ENCODE measurements at places on chromosomes 1 and 21. TPM values are rescaled to one million over a fixed set of nuclear protein-coding genes. Genes with fewer than 3 reads are reported as not detected.

DNA sequence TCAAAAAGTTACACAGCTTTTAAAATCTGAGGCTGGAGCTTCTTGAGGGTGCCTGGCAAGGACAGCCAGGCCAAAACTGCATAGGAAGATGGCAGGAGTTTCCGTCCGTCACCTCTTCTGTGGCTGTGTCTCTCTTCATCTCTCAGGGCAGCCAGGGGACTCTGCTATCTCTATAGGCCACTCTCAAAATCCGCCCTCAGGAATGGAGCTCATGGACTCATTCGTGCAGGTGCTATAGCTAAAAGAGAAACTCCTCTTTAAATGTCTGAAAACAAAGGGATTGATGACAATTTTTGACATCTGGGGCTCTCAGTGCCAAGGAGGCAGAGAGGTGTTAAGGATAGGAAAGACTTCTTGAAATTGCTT lies 27.2 kb downstream of the OVAAL start:
- DNase-seq: no peak

GRCh38 chr1:31771891-31772668 lies 7.9 kb upstream of the ADGRB2 start:
- DNase-seq: no peak

GRCh38 chr1:59570524-59570923 lies 244.2 kb upstream of the HOOK1 start:
- DNase-seq: peak; percentile 24

DNA sequence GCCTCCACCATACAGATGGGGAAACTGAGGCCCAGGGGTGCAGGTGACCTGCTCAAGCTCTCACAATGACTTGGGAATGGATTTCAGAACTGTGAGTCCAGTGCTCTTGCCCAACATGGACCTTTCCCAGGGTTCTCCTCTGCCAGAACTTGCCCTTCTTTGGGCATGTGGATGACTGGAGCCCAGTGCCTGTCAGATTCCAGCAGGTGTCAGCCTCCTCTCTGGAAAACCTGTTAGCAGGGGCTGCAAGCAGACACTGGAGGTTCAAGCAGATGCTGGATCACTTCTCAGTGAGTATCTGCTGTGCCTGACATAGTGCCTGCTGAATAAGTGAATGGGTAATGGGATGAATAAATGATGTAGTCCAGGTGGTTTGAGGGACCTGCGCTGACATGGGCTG lies 314.2 kb upstream of the POU3F1 start:
- no peak for DNase-seq

DNA sequence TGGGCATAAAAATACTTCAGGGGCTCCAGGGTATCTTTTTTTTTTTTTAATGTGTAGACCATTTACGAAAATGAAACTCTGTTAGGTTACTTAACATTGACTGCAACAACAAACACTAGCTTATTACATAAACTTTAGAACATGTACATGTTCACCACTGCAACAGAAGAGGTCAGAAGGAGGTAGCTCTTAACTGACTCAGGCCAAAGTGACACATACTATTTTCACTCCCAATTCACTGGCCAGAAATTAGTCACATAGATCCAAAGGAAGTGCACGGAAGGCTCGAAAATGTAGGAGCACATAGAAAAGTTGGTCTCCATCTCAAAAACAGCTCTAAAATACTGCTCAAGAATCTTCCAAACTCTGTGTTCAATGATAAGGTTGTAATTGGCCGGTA lies 107.2 kb downstream of the AKT3 start:
- no peak for DNase-seq

DNA sequence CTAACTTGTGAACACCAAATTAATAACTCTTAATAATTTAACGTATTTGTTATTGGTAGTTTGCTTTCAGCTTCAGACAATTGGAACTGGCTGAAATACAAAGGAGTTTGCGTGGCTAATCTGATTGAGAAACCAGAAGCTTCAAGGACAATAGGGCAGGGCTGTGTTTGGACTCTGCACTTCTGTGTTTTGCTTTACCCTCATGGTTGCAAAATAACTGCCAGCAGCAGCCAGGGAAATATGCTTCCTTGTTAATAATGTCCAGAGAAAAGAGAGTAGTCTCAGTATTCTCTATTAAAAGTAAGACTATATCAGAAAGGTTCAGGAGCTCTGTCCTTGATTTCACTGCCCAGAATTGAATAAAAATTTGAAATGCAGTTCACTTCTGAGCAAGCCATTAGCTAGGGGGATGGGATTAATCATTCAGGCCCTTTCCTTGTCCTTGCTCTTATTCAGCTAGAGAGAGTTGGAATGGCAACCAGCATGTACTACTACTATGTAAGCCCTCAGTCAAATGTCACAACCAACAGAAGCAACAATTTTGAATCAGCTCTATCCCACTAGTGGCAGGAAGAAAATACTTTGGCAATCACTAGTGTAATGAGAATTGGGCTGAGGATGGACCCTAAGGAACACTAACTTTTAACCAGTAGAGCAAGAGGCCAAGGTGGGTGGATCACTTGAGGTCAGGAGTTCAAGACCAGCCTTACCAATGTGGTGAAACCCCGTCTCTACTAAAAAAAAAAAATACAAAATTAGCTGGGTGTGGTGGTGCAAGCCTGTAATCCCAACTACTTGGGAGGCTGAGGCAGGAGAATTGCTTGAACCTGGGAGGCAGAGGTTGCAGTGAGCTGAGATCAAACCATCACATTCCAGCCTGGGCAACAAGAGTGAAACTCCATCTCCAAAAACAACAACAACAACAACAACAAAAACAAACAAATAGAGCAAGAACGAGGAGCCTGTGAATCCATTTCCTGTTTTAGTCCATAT lies 76.8 kb downstream of the POU2F1 start:
- no peak for DNase-seq

DNA sequence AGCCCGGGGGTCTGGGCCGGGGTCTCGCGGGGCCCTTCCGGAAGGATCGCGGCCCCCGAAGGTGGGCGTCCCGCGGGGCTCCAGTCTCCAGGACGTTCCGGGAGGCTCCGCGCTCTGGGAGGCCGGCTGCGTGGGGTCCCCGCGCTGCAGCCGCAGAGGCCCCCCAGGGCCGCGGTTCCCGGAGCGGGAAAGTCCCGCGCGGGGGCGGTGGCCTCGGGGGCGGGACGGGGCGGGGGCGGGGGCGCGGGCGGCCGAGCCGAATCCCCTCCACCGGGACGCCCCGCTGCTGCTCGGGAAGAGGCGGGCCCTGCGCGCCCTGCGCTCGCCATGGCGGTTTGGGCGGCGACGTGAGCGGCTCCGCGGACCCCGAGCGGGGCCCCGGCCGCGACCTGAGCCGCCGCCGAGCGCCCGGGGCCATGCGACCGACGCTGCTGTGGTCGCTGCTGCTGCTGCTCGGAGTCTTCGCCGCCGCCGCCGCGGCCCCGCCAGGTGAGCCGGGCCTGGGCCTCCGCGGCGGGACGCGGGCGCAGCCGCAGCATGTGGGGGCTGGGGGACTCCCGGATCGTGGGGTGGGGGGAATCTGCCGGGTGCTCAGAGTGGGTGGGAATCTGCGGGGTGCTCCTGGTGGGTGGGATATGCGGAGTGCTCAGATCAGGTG lies at the start of gene IFNGR2:
Gene IFNGR2, plus strand, starts transcription at position 286 of the 658 bp plus-strand sequence. Its CDS starts 131 bp downstream, at position 417.
- peak; percentile 22 for DNase-seq

DNA sequence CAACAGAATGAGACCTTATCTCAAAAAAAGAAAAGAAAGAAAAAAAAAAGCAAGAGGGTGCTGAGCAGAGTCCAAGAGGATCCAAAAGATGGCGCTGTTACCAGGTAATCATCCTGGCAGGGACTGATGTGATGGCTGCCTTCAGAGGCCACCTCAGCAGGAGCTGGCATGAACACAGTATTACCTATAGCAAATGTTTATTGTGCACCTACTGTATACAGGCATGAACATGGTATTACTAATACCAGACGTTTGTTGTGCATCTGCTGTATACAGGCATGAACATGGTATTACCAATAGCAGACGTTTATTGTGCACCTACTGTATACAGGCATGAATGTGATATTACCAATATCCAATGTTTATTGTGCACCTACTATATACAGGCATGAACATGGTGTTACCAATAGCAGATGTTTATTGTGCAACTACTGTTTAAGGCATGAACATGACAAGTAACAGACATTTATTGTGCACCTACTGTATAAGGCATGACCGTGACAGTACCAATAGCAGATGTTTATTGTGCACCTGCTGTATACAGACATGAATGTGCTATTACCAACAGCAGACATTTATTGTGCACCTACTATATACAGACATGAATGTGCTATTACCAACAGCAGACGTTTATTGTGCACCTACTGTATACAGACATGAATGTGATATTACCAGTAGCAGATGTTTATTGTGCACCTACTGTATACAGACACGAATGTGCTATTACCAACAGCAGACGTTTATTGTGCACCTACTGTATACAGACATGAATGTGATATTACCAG lies 115.1 kb upstream of the TMEM51 start:
- DNase-seq: no peak

DNA sequence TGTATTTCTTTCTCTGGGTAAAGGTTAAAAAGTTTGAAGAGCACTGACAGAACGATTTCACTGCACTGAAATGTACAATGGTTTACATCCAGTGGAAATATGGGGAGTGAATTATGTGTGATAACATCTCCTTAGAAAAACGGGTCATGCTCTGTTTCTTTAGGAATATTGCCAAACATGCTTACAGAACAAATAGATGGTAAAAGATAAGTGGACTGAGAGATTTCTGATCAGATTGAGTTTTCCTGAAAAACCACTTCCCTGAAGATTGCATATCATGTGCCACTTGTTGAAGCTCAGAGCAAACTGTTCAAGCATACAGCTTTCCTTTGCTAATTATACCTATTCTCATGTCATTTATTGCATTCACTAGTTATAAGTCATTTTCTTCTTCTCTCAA lies 29.9 kb upstream of the DISP1 start:
- no peak for DNase-seq

DNA sequence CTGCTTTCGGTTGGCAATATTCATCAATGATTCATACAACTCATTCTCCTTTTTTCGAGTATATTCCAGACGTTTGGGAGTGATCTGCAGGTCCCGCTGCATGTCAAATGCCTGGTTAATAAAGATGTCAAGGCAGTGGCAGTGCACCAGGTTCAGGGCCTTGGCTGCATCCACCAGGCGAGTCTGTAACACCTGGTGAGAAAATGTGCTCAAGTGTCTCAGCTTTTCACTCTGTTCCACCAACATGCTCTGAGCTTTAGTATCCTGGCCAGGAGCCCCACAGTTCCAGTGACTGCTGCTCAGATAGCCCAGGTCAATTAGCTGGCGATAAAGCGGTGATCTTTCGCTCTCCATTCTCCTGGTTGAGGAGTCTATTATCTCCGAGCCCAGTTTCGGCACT lies 42.3 kb downstream of the DSTYK start:
- DNase-seq: no peak

DNA sequence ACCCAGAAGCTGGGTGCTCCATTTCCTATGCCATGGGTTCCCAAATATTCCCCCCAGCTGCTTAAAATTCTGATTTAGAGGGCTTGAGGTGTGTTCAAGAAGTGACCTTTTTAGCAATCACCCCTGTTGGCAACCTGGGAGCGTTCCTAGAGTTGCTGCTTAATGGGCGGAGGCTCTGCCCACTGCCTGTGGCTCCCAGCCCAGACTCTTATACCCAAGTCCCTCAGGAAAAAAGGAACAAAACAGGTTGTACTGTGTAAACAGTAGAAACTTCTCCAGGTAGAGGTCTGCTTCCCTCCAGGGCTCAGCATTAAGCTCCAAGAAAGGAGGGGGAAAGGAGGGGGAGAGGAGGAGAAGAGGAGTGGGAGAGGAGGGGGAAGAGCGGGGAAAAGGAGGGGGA lies 14.6 kb upstream of the TENT5C start:
- DNase-seq: no peak

- DNase-seq: peak; percentile 45
These were observed 404.3 kb upstream of the BEND5 start for GRCh38 chr1:49181033-49181432.

The SPRR2E gene
- total RNA-seq: not detected

The KCND3 gene
- total RNA-seq: 79.5 TPM

The COL8A2 gene
- 2.1 TPM for total RNA-seq

Measured in dorsolateral prefrontal cortex (tissue), 122 donors.